ENCODE measurements at places on chromosomes 1 and 21.

GRCh38 chr1:9711466-9712020 is 60.0 kb downstream of the PIK3CD start:
- DNase-seq = no peak

GRCh38 chr1:15866721-15867201 is 19.3 kb downstream of the SPEN start:
- DNase-seq = no peak

DNA sequence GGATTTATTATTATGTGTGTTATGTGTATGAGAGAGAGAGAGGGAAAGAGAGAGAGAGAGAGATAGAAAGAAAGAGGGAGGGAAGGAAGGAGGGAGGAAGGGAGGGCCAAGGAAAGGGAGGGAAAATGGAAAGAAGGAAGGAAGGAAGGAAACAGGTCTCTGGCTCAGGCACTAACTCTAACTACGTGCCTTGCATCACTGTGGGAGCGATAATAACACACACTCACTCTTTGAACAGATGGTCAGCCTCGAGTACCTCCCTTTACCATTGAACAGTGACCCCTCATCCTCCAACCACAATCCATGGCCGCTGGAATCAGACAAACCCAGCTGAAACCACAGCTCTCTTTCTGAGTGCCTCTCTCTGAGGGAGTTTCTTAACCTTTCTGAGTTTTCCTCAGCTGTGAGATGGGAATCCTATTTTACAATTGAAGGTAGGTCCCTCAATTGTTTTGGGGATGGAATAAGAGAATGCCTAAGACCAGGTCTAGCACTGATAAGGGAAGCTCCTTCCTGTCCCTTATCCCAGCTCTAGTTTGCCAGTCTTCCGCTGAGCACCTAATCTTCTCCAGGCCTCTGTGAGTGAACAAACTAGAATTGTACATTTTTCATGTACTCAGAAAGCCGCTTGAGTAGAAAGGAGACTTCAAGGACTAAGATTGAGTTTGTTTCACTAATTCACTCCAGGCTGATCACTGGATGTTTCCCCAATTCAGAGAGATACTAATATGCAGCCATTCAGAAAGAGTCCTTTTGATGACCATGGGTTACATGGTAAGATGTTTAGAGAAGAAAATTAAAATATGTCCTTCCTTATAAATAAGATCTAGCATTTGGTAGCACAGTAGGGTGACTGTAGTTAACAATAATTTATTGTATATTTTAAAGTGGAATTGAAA is 62.8 kb downstream of the IRF2BP2 start:
- DNase-seq = no peak

DNA sequence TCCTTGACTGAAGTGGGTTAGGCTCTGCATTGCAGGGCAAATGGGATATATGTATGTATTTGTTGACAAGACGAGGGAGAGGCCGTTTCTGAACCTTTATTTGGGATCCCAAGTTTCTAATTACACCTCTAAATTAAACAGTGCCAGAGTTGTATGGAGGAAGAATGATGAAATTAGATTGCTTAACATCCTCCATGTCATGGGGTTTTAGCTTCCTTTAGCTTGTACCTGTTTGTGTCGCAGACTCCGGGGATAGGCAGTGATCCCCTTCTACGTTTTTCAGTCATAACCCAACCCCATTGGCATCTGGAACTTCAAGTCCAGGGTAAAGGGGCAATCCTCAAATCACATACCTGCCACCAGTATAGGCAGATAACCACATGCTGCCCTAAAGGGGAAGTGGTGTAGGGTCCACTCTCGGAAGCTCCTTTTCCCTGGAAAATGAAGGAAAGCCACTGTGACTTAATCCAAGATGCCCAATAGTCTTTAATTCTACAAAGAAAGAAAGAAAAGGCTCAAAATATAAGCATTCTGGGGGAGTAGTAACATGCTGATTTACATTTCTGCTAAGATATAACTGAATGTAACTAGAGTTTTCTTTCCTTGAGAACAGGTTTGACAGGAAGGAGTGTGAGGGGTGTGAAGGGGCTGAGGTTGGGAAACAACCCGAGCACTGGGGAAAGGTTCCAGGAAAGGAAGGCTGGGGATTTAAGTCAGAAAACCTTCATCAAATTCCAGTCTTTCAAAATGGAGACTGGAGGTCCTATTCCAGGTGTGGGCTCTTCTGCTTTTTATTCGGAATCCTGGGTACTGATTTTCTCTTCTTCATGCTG is 77.6 kb downstream of the RGL1 start:
- DNase-seq = no peak

- no peak for DNase-seq
Observed at GRCh38 chr1:85404408-85404807, 60.6 kb downstream of the DDAH1 start.

DNA sequence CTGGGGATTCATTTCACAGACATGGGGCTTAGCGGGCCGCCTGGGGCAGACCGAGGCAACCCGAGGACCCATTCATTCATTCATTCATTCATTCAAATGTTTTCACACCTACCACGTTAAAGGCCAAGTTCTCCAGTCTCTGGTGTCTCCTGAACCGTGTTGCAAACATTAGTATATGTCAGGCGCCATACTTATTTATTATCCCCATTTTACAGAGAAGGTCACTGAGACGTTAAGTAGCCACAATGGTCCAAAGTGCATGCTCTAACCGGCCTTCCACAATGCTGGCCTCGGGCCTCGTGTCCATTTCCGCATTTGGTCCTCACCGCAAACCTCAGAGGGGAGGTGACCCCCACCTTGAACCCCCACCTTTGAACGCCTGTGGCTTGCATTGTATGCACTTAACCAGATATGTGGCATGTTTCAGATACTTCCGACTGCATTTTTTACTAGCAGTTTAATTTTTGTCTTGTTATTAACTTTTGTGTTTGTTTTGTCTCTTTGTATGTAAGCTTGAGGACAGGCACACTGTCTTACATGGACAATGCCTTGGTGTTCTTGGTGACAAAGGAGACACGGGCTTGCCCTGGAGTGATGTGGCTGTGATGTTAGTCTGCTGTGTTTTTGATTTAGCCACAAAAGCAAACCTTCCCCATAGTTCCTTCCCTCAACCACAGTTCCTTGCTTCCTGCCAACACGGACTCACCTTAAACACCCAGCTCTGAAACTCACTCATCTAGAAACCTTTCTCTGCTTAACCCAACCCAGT is 1.2 kb upstream of the IFFO2 start:
- DNase-seq = no peak

- no peak for DNase-seq
Observed at GRCh38 chr1:221992427-221992826, 250.5 kb upstream of the DUSP10 start.

Measured in endothelial cell (in vitro differentiated cells).